ENCODE measurements at places on chromosomes 5 and 9. TPM values are rescaled to one million over a fixed set of nuclear protein-coding genes. Genes with fewer than 3 reads are reported as not detected.
A peak's percentile ranks its signal among the peaks of the same experiment; 100 is the strongest.

Gene PTPRD
- not detected for total RNA-seq

Gene GMCL2
- total RNA-seq = not detected

Gene LCN1
- total RNA-seq = not detected

Gene CDH10
- not detected for total RNA-seq

Gene ISL1
- total RNA-seq = not detected

Gene CKMT2
- not detected for total RNA-seq

Gene PLK2
- 279 TPM for total RNA-seq

Gene ROR2
- total RNA-seq = 0.66 TPM

- no peak for DNase-seq
Measured at GRCh38 chr5:94310833-94311232, 307.6 kb downstream of the KIAA0825 start.

- no peak for DNase-seq
Measured at GRCh38 chr9:76338418-76338817, 55.8 kb downstream of the RFK start.

GRCh38 chr9:110371411-110372007, 33.8 kb upstream of the TXNDC8 start:
- no peak for DNase-seq

- DNase-seq = no peak
Measured at GRCh38 chr5:17801595-17801994, 167.3 kb downstream of the TAF11L14 start.

- DNase-seq = no peak
Measured at GRCh38 chr5:119322948-119323537, 32.8 kb upstream of the TNFAIP8 start.

DNA sequence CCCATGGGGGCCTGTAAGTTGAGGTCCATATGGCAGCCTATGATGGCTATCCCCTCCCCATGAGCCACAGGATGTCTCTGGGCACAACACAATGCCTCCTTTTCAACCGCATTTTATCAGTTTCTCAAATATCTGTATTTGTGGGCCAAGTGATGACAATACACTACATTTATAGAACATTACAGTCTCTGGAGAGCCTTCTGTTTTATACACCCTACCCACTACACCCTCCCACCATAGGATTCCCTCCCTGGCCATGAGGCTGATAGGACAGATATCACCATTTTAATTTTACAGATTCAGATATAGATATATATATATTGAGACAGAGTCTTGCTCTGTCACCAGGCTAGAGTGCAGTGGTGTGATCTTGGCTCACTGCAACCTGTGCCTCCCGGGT, 236.8 kb downstream of the ENC1 start:
- no peak for DNase-seq

GRCh38 chr9:76370396-76371023, 23.7 kb downstream of the RFK start:
- DNase-seq = no peak

DNA sequence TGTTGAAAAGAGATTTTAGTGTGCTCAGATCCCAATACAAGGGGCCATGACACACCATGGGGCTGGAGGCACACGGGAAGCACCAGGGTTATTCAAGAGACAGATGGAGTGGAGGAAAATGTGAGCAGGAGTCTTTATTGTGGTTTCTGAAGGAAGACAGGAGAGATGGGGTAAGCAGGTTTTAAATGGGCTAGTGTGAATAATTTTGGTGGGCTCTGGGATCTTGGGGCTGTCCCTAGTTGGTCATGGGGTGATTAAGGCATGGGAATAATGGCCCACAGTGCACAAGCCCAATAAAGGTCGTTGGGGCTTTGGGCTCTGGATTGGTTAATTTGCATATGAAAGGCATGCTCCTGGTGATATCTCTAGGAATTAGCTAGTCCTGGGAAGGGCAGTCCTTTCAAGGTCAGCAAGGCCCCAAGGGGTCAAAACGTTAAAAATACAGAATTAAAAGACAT, 3.6 kb upstream of the SCGB3A2 start:
- no peak for DNase-seq

GRCh38 chr5:14374100-14374499, 207.5 kb upstream of the OTULINL start:
- DNase-seq = no peak

GRCh38 chr9:126316085-126316655, 10.5 kb upstream of the MVB12B start:
- DNase-seq = no peak

- no peak for DNase-seq
Measured at GRCh38 chr5:145872486-145872885, 328 bp downstream of the GRXCR2 start.

DNA sequence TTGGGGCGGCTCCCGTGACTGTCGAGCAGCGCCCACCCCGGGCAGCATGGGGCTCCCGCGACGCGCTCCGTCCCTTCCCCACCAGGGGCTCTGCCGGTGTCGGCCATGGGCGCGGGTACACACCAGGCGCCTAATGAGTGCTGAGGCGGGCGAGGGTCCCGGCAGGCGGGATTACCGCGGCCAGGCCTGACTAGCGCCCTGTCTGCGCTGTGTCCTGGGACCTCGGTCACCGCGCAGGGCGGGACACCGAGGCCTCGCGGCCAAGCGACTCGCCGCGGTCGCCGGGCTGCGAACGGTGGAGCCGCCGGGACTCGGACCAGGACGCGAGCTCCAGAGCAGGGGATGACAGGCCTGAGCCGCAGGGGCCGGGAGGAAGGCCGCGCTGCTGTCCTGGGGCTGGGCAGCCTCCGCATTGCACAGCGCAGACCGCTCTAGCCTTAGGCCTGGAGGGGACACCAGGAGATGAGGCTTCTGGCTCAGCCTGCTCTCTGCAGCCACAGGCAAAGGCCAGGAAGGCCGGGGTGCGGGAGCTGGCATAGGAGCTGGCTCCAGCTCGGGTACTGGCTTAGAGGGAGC, 14.1 kb downstream of the LCN10 start:
- peak; percentile 23 for DNase-seq

DNA sequence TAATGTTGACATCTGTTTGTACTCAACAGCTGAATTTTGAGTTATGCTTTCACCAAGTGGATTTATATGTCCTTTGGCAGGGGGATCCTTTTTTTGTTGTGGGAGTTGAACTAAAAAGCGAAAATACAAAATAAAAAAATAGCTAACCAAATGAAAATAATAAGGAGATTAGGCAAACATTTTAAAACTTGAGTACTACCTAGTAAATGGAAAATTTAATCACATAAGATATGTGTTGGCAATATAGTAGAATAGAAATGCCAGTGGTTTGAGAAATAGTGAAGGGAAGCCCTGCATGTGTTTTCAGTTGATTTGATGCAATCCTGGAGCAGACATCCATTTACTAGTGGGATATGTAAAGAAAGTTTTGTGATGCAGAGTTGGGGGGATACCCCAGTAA, 98.0 kb downstream of the RASGRF2 start:
- no peak for DNase-seq

DNA sequence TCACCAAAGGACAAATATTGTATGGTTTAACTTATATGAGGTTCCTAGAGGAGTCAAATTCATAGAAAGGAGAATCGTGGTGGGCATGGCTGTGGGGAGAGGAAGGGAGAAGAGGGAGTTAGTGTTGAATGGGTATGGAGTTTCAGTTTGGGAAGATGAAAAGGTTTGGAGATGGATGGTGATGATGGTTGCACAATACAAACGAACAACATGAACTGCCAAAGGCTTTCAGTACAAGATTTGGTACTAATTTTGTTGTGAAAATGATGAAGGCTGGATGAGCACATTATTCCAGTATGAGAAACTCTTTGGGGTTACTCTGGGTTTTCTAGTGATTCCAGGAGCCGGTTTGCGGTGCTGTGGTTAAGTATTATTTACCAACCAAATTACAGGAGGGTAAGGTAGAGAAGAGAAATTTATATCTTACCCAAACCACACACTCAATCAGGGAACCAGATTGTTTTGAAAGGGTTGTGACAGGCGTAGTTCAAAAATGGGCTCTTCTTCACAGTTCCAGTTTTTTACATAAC, 112.0 kb upstream of the TBC1D2 start:
- DNase-seq = no peak

DNA sequence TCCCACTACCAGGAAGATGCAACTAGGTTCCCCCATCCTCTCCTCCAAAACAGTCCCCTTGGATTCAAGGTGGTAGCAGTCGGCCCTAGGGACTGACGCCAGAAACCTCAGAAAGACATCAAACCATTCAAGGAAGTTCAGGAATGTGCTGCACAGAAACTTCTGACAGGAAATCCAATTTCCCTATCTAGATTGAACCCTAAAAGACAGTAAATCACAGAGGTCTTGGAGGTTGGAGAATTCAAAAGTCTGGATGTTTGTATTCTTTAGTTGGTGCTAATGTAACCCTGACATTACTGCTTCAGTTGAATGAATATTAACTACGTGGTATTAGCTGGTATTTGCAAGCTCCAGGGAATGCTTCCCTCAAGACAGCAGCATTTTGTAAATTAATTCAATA, 125.3 kb downstream of the SYK start:
- DNase-seq = no peak

DNA sequence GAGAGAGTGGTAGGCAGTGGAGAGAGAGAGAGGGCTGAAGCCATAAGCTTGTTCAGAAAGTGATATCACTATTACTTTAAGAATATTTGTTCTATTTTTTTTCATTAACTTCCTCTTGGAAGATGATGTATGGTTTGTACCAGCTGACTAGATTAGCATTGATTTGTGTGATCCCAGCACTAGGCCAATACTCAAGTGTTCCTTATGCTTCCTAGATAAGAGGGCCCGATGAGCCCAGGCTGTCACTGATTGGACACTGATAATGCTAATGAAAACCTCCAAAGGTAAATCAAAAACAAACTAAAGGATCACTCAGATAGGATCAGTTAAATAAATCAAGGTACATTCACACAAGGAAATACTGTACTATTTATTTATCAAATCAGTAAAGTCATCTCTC, 52.7 kb upstream of the OTULINL start:
- DNase-seq = peak; percentile 8

DNA sequence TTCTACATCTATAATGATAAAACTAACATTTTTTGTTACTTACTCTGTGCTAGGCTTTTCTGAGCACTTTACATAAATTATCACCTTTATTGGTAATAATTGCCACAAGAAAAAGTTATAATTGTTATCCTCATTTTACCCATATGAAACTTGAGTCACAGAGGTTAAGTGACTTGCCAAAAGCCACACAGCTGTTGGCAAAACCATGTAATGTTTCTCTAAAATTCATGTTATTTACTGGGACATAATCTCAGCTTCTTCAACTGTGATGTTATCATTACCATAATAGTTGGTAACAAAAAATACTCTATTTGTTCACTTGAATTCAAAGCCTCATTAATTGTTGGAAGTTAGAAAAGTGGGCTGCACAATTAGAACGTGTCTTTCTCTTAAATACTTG, 437.3 kb downstream of the BRINP1 start:
- no peak for DNase-seq

- DNase-seq = no peak
Measured at GRCh38 chr9:124673063-124673462, 98.0 kb downstream of the NR6A1 start.

Data from SJSA1 (cell line).